ENCODE measurements at places on chromosomes 3 and 15.

DNA sequence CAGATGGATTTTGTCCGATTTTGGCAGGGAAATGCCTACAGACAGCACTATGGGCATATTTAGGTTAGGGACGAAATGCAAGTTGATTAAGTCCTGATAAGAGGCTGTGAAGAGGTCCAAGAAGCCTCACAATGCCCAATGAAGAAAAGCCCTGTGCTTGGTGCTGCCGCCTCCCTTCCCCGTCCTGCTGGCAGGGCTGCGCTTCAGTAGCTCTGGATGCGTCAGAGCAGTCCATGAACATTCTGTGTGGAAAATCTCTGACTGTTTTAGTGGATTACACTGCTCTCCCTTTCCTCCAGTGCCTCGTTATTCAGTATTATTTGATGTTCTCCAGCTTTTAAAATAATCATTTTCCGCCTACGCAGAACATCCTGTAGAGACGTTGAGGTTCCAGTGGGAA is 39.6 kb downstream of the MLH1 start:
- no peak for DNase-seq

DNA sequence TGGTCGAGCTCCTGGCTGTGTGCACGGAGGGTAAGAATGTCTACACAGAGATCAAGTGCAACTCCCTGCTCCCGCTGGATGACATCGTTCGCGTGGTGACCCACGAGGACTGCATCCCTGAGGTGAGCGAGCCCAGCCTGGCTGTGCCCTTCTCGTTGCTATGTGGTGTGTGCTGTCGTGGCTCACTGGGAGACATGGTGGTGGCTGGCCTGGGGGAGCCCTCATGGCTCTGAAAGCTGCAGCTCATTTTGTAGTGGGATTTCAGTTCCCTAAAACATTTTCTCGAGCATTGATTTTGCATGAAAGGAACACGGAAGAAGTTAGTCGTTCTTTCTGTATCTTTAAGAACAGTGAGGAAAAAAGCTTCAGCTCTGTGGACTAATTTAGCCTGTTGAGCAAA is 200.5 kb downstream of the ITPR1 start:
- DNase-seq, result no peak

DNA sequence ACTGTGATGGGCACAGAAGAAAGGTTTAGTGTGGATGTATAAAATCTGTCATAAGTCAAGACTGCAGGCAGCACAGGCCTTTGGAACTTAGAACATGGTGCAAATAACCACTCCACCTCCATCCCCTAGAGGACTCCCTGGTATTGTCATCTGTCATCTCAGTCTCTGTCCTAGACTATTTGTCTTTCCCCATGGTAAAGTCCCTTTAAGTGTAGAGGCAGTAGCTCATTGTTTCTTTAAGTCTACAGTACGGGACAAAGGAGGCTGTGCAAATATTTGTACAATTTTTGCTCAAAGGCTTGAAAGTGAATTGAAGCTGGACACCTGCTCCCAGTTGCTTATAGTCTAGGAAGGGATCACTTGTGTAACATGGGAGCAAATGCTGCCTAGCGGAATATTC is 3.2 kb upstream of the PXYLP1 start:
- no peak for DNase-seq

DNA sequence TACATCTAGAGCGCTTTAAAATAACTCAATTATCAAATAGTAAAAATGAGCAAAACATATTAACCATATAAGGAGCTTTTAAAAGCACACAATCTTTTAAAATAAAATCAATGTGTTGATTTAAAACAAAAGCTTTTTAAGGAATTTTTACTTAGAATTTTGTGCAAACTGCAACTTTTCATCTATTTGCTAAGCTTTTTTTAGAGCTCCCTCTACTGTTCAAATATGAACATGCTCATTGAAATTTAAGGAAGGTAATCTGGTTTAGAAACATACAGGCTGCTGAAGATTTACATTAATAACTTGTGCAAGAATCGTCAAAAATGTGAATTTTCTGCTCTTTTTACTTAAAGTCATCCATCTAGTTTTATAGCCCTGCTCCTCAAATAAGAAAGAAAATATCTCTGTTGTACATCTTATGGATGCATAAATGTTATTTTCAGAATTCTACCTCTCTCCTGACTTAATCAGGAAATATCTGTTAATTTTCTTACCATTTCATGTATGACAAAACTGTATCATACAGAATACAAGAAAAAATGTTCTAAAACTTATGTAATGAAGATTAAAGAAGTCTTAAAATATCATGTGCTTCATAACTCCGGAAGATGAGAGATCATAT is 469.4 kb upstream of the ROBO2 start:
- DNase-seq, result no peak

- no peak for DNase-seq
These were observed 140.2 kb downstream of the LPP start for GRCh38 chr3:188294113-188294512.

- no peak for DNase-seq
These were observed 29.8 kb downstream of the IL1RAP start for GRCh38 chr3:190543671-190544070.

DNA sequence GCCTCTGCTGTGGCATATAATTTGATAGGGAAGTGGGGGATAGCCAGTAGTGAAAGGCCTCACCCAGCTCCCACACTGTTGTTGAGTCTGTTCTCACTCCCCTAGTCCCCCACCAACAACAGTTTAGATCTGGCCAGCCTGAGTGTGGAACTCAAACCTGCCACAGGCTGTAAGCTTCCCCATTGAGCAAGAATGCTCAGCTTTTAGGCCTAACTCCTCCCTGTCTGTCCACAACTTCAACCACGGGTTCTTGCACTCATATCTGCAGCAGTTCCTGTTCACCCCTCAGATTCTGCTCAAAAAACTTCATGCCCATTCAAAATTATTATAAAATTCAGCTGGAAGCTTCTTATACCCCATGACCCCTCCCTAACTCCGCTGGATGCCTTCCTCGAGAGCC is 975.1 kb downstream of the NSUN3 start:
- DNase-seq, result no peak
